ENCODE measurements at places on chromosomes 1 and 21.

DNA sequence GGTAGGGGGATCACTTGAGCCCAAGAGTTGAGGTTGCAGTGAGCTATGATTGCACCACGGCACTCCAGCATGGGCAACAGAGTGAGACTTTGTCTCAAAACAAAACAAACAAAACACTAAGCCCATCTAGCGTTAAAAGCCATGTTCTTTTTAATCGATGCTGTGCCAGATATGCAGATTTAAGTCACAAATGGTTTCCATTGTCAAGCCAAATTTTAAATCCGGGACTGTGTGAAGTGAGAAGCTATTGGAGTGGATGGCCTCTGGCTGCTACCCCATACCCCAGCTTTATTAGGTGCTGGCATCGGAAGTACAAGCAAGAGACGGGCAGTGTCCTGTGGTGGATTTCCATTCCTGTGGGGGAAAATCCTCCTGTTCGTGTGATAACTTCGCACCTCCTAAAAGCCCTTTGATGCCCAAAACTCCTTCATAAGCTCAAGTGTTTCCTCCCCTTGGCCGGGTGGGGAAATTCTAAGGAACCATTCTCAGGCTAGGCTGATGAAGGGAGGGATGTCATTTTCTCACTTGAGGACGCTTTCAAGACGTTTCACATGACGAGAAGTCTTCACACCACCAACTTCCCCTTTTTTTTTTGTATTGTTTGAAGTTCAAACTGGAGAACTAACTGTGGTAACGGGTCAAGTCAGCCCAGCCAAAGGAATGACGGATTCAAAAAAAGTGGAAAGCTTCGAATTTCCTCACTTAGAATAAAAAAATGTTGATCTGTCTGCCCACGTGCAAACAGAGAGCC lies 140.8 kb downstream of the KAZN start:
- DNase-seq = no peak

DNA sequence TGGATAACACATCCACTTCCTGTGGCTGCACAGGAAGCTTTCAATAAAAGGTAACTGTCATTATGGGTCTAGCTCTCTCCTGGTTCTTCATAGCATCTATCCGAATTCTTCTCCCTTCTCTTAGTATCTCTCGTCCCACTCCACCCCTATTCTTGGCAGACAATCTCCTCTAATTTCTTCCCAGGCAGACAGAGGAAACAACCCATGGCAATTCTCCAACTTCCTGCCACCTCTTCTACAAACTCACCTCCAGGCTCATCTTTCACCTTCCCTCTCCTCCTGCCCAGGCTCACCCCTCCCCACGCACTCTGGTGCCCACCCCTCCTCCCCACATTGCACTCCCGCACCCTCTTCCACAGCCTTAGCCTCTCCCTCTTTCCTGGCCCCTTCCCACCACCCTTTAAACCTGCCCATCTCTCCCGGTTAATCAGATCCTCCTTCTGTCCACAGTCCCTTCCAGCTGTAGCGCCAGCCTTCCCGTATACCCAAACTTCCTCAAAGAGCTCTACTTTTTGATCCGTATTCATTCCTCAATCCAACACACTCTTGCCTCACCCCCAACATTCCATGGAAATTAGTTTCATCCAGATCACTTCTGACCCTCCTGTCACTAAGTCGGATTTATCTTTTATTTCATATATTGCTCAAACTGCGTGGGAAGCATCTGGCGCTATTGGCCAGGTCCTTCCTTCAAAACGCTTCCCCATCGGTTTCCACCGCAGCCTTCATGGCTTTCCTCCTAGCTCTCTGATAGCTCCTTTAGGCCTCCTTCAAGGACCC lies 25.9 kb downstream of the SHISA4 start:
- no peak for DNase-seq

DNA sequence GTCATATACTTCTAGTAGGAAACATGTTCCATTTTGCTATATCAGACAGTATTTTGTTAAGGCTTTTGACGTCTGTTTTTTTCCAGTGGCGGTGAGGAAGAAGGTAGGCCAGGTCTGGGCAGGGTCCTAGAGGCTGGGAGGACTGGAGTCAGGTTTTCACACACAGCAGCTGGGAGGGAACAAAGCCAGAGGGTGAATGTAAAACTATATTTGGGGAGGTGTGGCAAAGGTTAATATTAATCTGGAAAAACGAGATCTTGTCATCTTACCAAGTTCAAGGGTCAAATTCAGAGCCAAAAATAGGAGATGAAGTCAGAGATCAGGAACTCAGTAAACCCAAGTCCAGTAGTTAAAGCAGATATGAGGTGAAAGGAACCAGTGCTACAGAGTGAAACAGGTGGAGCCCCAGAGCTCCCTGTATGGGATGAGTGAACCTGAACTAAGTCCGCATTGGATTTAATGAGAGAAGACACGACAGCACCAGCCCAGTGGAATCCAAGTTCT lies 10.7 kb upstream of the OTUD7B start:
- no peak for DNase-seq

DNA sequence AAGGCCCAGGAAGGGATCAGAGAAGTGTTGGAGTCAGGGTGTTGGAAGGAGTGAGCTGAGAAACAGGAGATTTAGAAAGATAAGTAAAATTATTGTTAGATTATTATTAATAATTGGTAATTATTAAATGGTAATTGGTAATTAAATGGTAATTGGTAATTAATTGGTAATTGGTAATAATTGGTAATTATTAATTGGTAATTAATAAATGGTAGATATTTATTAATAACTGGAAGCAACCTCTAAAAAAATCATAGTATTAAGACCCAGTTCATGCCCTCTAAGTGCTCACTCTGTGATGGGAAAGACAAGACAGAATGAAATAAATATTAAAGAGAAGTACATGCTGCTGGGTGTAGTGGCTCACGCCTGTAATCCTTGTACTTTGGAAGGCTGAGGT lies 13.8 kb upstream of the EPS15 start:
- DNase-seq = no peak

All from thymus (tissue), 14 donors.